ENCODE measurements at places on chromosomes 16 and 17. TPM values are rescaled to one million over a fixed set of nuclear protein-coding genes. Genes with fewer than 3 reads are reported as not detected.

- DNase-seq, result no peak
- H3K27me3 ChIP-seq, result no peaks in the 10 kb centered on the region
- no peak overlapping the region for H3K4me3 ChIP-seq
- H3K36me3 ChIP-seq, result no peaks in the 10 kb centered on the region
Observed at GRCh38 chr16:26995522-26995921, 71.2 kb upstream of the C16orf82 start.

DNA sequence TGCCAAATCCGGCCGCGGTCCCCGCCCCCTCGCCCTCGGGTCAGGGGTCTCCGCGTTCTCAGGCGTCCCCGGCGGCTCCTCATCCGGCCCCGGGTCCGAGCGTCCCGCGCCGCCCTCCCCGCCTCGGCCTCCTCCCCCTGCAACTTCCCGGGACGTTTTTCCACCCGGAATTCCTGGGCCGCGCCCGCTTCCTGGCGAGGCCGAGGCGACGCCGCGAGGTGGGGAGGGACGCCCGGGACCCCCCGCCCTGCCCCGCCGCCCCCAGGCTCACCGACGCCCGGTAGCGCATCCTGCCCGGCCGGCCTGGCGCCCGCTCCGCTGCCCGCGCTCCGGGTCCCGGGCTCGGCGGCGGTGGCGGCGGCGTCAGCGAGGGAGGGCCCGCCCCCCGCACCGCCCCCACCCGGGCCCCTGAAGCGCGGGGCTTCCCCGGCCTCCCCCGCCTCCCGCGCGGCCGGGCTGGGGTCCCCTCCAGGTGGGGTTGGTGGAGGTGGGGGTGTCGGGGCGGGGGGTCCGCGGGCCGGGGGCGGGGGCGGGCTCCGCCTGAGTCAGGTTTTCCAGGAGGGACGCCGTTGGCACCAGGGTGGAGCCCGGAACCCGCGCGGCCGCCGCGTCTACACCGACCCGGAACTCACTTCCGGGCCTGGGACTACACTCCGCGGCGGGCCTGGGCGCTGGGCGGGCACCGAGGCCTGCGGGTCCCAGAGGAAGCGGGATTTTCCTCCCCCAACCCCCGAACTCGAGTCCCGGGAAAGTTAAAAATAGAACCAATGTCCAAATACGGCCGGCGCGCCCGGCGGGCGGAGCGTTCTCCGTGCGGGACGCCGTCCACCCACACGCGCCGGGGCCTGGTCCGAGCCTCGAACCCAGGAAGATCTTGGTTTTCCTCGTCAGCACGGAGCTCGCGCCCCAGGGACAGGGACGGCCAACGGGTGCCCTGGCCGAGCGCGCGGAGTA lies 6.8 kb downstream of the MYO1C start:
- DNase-seq, result no peak
- peak overlapping the region; percentile 76 for H3K4me3 ChIP-seq
- no peaks in the 10 kb centered on the region for H3K36me3 ChIP-seq
- peaks cover 18% of the 10 kb centered on the region for H3K4me1 ChIP-seq
- H3K27ac ChIP-seq, result peak overlapping the region; percentile 99

- H3K4me3 ChIP-seq, result no peak overlapping the region
- H3K27me3 ChIP-seq, result no peaks in the 10 kb centered on the region
- no peak overlapping the region for H3K27ac ChIP-seq
- H3K4me1 ChIP-seq, result no peaks in the 10 kb centered on the region
- no peaks in the 10 kb centered on the region for H3K36me3 ChIP-seq
- no peak for DNase-seq
Observed at GRCh38 chr17:4722678-4723240, 8.5 kb upstream of the MED11 start.

DNA sequence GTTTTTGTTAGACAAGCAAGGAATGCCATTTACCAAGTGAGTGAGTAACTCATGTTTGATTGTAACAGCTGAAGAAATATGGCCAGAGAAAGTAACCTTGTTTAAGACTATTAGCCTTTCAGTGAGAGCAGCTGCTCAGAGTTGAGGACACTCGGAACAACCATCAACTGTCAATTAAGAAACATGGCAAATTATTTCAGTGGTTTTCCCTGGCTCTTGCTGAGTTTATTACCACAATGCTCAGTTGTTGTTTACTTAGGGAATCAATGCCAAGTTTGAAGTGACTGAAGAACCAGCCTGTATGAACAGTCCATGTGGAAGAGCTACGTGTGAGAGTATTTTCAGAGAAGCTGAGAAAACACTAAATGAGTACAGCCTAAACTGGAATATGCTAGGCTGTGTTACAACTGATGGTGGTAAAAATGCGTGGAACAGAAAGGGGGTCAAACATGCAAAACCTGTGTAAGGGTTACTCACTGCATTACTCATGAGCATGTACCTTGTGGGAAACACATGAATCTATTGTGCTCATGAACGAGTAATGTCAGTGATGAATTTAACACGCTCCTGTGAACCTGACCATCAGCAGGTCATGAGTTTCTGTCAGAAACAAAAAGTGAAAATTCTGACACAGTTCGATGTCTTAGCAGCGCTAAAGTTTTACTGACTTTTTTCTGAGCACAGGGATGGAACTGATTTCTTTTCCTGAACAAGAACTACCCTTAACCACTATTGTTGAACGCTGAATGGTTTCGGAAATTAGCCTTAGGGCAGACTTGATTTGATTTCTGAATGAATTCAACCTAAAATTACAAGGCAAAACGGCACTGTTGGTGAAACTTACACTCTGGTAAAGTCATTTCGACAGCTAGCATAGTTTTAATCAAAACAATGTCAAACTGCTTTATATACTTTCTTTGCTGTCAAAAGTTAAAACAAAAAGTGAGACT lies 33.5 kb downstream of the GNA13 start:
- no peak for DNase-seq
- peak overlapping the region; percentile 5 for H3K27ac ChIP-seq
- no peaks in the 10 kb centered on the region for H3K27me3 ChIP-seq

DNA sequence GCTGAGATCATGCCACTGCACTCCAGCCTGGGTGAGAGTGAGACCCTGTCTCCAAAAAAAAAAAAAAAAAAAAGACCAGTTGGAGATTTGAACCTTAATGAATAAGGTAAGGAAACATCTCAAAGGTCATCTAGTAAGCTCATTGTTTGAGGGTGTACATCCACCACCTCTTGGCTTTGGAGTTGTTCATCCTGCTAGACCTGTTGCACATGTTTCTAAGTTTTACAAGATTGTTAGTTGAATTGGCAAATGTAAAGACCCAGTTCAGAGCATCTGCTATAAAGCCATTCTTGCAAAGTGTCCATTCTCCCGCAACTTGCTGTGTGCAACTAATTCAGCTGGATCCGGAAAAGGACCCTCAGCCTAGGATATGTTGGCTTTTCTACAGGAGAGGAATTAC lies 1.5 kb downstream of the PSMD7 start:
- peak overlapping the region; percentile 91 for H3K4me3 ChIP-seq
- H3K27ac ChIP-seq, result peak overlapping the region; percentile 96
- H3K36me3 ChIP-seq, result peaks cover 11% of the 10 kb centered on the region
- H3K4me1 ChIP-seq, result peaks cover 12% of the 10 kb centered on the region

DNA sequence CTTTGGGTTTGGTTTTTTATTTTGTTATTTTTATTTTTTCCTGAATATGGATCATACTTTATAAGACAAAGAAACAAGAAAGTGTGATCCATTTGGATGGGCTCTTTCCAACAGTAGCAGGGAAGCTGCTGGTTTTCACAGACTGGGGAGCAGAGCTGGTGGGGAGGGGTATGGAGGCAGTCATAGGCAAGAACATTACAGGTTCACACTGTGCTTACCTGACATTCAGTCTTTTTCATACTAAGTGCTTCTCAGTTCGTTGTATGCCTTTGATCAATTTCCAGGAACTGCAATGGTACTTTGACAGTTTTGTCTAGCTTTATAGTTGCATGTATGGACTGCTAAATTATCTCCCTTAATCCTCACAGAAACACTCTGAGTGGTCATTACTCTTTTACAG lies 27.7 kb downstream of the BEAN1 start:
- H3K27me3 ChIP-seq, result peaks cover 3% of the 10 kb centered on the region
- H3K4me1 ChIP-seq, result no peaks in the 10 kb centered on the region
- no peak overlapping the region for H3K4me3 ChIP-seq
- no peak overlapping the region for H3K27ac ChIP-seq

DNA sequence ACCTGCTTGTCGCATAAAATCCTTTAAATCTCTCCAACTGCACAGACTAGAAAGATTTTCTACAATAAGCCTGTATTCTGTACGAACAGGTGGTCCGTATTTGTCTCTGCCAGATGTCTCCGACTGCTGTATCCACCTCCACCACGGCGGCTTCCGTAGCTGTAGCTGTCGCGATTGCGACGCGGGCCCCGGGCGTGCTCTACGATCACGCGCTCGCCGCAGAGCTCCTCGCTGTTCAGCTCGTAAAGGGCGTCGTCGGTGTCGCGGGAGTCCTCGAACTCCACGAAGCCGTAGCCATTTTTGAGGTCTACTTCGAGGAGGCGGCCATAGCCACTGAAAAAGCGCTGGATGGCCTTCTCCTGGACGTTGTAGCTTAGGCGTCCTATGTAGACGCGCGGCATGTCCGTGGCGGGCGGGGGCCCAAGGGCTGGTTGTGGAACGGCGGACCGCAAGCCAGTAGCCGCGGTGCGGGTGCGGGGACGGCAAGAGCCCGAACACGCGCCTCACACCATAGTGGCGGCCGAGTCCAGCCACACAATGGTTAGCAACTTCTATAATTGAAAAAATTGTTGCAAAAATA lies 36.1 kb downstream of the ZNF624 start:
- no peak overlapping the region for H3K4me3 ChIP-seq
- no peaks in the 10 kb centered on the region for H3K4me1 ChIP-seq
- no peaks in the 10 kb centered on the region for H3K36me3 ChIP-seq
- no peaks in the 10 kb centered on the region for H3K27me3 ChIP-seq
- DNase-seq, result no peak

DNA sequence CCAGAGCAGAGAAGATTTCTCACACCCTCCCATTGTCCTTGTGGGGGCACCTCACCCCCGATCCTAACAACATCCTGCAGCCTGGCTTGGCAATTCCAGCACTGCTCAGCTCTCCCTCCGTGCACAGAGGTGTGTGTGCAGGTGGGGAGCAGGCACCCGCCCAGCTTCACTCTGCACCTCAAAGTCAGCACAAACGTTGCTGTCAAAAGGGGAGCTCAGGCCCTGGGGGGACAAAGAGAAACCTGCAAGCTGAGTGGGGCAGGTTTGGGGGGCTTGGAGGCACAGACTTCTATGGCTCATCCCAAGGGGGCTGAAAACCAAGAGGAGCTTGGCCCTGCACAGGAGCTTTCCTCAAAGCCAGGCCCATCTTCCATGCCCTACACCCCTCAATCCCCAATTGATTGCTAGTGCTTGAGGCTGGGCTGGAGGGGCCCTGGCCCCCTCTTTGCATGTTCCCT lies 231.9 kb upstream of the TNRC6C start:
- H3K27me3 ChIP-seq, result no peaks in the 10 kb centered on the region
- H3K4me3 ChIP-seq, result no peak overlapping the region
- H3K36me3 ChIP-seq, result no peaks in the 10 kb centered on the region
- no peaks in the 10 kb centered on the region for H3K4me1 ChIP-seq
- no peak for DNase-seq

DNA sequence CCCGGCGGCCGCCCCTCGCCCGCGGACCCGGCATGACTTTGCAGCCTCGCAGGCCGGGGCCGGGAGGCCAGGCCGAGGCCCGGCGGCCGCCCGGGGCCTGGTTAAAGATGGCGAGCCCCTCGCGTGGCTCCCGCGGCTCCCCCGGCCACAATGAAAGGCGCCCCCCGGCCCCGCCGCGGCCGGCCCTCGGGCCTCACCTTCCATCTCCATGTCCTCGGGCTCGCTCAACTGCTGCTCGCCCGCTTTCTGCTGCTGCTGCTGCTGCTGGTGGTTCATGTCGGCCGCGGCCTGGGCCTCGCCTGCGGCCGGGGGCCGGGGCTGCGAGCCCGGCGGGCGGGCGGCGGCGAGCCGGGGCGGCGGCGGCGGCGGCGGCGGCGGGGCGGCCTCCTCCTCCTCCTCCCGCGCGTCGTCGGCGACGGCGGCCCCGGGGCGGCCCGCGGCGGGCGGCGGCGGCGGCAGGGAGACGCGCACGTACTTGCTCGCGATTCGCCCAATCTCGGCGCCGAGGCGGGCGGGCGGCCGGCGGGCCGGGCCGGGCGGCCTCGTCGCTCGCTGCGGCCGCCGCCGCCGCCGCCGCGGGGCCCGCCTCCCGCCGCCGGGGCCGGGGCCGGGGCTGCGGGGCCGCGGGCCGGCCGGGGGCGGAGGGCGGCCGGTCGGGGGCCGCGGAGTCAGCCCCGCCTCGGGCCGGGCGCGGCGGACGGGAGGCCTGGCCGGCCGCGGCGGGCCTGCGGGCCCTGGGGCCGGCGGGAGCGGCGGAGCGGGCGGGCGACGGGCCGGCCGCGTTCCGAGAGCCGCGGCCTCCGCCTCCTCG lies 491 bp downstream of the USP7 start:
- DNase-seq, result no peak
- H3K4me3 ChIP-seq, result peak overlapping the region; percentile 73
- H3K27me3 ChIP-seq, result no peaks in the 10 kb centered on the region

GRCh38 chr17:1414001-1414574 lies 14.1 kb upstream of the YWHAE start:
- H3K4me3 ChIP-seq, result no peak overlapping the region
- no peak overlapping the region for H3K27ac ChIP-seq
- no peak for DNase-seq
- H3K27me3 ChIP-seq, result no peaks in the 10 kb centered on the region

GRCh38 chr17:77717941-77718668 lies 240.4 kb upstream of the TNRC6C start:
- H3K36me3 ChIP-seq, result no peaks in the 10 kb centered on the region
- no peaks in the 10 kb centered on the region for H3K27me3 ChIP-seq
- DNase-seq, result no peak

DNA sequence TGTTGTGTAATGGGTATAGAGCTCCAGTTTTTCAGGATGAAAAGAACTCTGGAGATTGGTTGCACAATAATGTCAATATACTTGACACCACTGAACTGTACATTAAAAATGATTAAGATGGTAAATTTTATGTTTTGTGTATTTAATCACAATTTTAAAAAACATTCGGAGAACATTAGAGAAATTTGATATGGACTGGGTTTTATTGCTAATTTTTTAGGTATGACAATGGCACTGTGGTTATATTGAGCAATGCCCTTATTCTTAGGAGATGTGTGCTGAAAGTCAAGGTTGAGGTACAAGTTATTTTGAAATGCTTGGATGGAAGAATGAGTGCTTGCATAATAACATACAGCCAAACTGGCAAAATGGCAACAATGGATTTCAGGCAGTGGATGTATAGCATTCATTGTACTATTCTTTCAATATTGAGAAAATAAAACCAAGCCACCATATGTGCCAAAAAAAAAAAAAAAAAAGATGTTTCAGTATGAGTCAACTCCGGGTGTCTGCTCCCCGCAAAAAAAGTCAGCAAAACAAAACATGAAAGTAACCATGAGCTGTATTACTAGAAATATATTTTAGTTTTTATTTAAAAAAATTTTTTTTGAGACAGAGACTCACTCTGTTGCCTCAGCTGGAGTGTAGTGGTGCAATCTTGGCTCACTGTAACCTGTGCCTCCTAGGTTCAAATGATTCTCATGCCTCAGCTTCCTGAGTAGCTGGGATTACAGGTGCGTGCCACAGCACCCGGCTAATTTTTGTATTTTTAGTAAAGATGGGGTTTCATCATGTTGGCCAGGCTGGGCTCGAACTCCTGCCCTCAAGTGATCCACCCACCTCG lies 19.8 kb downstream of the HOXB1 start:
- no peak for DNase-seq
- H3K4me3 ChIP-seq, result no peak overlapping the region
- H3K36me3 ChIP-seq, result no peaks in the 10 kb centered on the region
- no peak overlapping the region for H3K27ac ChIP-seq
- H3K4me1 ChIP-seq, result no peaks in the 10 kb centered on the region
- H3K27me3 ChIP-seq, result no peaks in the 10 kb centered on the region

Gene KRTAP1-5
- not detected for total RNA-seq

Gene OR4D1
- 0.34 TPM for total RNA-seq

Measured in prostate gland (tissue), 2 donors.